Smooth muscle cell of the pulmonary artery (primary cell): ENCODE measurements at places on chromosomes 6 and 20. TPM values are rescaled to one million over a fixed set of nuclear protein-coding genes. Genes with fewer than 3 reads are reported as not detected.

PRDM13 gene
- 0.07 TPM in 1 of 2 replicates, not detected in the other for total RNA-seq

RAB22A gene
- total RNA-seq = 20.2 and 21.4 TPM in 2 replicates

PRELID3B gene
- total RNA-seq = 66.5 and 71.0 TPM in 2 replicates

TREM2 gene
- total RNA-seq = not detected in 2 replicates

TINAG gene
- total RNA-seq = not detected in 2 replicates

NEU1 gene
- total RNA-seq = 75.7 and 102 TPM in 2 replicates

RNF182 gene
- total RNA-seq = 0.40 and 9.7 TPM in 2 replicates

JPH2 gene
- total RNA-seq = 2.2 and 5.6 TPM in 2 replicates

CALHM5 gene
- 6.8 and 12.1 TPM in 2 replicates for total RNA-seq

MTFR2 gene
- 0.33 and 0.46 TPM in 2 replicates for total RNA-seq

VSX1 gene
- total RNA-seq = not detected in 2 replicates

SLC44A4 gene
- total RNA-seq = 0.20 TPM in 1 of 2 replicates, not detected in the other

RHAG gene
- total RNA-seq = not detected in 2 replicates

KHDRBS2 gene
- not detected in 2 replicates for total RNA-seq

BAG2 gene
- total RNA-seq = 16.5 and 16.6 TPM in 2 replicates

CRISP1 gene
- not detected in 2 replicates for total RNA-seq

NFATC2 gene
- 0.26 and 0.30 TPM in 2 replicates for total RNA-seq
